ENCODE measurements at places on chromosomes 12 and 14.

DNA sequence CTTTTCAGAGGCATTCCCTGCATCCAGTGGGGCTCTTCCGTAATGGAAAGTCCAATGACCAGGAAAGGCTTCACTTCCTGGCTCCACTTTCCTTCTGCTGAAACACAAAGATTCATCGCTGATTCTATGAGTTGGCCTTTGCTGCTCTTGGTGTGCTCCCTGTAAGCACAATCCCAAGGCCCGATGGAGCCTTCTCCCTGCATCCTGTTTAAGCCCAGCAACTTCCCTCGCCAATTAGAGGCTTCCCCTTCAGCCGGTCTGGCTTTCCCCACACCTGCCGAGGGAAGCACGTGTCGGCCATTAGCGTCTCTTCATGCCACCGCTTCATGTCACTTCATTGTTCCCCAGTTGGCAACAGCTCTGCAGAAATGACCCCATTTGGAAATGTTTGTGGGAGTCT lies 693.9 kb downstream of the MED13L start:
- DNase-seq: no peak

- DNase-seq: no peak
Observed at GRCh38 chr12:92938018-92938417, 8.9 kb upstream of the EEA1 start.

GRCh38 chr14:101056446-101056845 lies 152.9 kb upstream of the RTL1 start:
- no peak for DNase-seq

- DNase-seq: peak; percentile 71
Observed at GRCh38 chr12:123942911-123943648, 29.6 kb downstream of the CCDC92 start.

DNA sequence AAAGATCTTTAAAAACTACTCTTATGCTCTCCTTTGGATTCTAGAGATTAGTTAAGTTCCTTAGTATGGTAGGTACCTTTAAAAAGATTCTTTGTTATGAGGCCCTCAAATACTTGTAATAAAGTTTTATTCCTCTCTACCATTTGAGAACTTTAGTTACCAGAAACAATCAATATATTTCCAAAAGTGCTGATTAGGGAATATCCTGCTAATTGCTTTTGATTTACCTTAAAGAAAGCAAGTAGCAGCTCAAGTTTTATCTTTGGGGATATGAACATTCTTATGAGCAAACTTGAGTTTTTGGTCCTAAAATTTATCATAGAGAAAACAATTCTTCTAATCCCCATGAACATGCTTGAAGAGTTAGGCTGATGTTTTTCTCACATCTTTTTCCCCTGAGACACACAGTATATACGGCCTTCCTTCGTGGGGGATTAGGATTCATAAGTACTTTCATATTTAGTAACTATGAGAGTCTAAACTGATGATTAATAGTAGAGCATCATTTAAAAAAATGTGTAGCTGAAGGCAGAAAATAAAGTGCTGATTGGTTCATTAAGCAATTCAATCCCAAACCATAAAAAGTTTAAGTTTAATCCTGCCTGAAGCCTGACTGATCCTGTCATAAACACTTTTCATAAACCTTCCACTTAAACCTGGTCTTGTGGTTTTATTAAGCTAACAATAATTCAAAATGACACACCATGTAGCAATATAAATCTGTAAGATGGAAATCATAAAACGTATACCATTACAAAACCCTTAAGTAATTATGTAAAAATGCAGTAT lies 380.5 kb upstream of the FBXO33 start:
- DNase-seq: no peak

GRCh38 chr14:58199726-58200479 lies at the start of gene ACTR10:
ACTR10 (plus strand) TSS chr14:58200149; CDS start chr14:58200218, 69 bp downstream.
- DNase-seq: peak; percentile 77

GRCh38 chr14:49767270-49767570 lies 733 bp upstream of the KLHDC2 start:
- DNase-seq: no peak

DNA sequence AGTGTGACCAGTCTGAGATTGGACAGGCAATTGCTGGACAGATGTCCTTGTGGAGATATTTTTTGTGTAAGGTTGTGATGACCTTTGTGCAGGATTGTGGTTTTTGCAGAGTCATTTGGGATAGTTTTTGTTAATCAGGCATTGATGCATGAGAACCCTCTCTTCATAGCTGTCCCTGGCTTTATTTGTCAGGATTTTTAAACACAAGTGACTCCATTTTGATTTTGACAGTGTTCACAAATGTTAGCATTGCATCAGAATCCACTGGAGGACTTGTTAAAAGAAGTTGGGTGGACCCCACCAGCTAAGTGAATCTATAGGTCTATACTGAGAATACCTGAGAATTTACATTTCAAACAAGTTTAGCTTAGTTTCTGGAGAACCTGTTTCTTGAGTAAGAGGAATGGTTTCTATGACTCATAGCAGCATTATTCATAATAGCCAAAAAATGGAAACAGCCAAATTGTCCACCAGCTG lies 11.8 kb downstream of the FNTB start:
- peak; percentile 39 for DNase-seq
